Iris pigment epithelial cell (primary cell): ENCODE measurements at places on chromosomes 7 and 10.
A peak's percentile ranks its signal among the peaks of the same experiment; 100 is the strongest.

DNA sequence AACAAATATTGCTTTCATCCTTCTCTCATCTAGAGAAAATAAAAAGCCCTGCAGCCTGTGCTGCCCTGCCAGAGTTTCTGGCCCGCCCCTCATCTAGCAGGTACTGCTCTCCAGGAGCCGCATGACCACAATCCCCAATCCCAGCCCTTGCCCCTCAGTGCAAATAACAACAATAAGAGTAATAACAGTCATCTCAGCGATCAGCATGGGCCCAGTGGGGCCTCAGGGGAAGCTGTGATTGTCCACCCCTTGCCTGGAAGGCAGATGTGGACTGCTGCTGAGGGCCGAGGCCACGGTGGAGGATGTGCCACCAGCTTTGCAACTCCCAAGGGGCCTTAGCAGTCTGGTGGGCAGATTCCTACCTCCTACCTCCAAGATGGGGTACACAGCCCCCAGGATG is 106.1 kb downstream of the CDH23 start:
- no peak for DNase-seq

DNA sequence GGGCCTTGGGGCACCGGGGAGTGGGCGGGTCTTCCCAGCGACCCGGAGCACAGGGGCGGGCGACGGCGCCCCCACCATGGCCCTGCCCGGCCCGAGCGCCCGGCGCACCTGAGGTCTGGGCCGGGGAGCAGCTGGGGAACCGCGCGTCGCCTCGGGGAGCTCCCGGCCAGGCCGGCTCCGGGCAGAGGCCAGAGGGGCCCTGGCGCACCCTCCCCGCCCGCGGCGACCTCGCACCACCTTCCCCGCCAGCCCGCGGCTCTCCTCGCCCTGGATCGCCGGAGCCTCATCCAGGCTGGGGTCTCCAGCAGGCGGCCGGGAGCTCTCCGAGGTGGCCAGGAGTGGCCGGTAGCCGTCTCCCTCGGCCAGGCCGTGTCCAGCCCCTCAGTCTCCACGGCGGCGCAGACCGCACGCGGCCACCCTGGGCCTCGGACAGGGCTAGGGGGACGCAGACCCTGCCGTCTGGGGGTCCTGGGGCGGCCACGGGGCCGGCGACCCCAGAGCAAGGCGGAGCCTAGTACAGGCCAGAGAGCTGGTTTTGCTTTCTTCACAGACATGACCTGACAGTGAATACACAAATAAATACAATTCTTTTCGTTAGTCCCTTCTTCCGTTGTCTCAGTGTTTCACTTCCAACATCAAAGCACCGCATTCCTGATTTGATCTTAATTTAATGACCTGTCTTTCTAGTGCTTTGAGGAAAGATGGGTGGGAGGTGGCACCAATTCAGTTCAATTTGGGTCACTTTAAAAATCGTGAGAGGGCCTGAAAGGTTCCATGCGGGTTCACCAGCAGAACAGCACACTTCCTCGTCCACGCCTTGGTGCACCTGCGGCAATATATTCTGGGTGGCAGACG is 356.9 kb downstream of the DNAJB6 start:
- no peak for DNase-seq

- no peak for DNase-seq
Measured at GRCh38 chr10:129843131-129843541, 120.9 kb downstream of the EBF3 start.

DNA sequence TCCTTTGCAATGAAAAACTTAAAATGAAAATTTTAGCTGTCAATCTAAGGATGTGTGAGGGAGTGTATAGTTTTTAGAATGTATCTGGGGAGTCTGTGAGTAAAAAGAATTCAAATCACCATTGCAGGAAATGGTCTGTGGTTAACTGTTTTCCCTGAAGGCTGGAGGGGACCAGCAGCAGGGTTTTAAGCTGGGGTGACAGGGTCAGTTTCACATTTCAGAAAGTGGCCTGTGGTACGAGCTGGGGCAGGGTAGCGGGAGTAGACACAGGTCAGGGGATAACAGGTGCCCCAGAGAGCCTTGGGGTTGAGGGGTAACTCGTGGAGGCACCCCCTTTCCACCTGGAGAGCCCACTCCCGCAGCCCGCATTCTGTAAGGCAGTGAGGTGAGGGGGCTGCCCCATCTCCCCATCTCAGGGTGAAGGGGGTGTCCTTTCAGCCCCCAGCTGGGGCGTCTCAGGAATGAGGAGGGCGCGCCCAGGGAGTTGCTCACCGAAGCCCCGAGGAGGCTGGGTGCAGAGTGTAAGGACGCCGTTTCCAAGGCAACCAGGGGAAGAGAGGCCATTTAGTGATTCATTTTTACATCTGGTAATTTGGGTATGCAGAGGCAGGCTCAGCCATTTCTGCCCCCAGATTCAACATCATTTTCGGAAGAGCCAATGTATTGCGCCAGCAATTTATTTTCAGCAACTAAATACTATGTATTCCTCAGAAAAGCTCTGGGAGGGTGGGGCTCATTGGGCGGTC is 168.9 kb downstream of the SLIT1 start:
- no peak for DNase-seq

- peak; percentile 8 for DNase-seq
Measured at GRCh38 chr7:135853499-135853898, 104.9 kb upstream of the FAM180A start.

DNA sequence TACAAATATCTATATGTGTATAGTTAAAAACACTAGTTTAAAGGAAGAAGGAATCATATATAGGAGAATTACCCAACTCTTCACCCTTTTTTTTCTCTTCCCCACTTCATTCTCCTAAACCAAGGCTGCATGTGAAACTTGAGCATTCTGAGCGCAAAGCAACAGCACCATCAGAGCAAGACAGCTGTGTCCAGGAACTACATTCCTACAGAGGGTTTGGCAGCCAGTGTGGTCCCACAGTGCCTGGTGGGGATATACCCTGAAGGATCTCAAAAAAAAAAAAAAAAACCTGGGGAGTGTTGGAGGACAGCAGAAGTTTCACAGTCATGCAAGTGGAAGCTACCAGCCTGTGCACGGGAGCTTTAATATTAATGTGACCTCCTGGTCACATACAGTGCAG is 310.4 kb downstream of the CTNNA3 start:
- no peak for DNase-seq

DNA sequence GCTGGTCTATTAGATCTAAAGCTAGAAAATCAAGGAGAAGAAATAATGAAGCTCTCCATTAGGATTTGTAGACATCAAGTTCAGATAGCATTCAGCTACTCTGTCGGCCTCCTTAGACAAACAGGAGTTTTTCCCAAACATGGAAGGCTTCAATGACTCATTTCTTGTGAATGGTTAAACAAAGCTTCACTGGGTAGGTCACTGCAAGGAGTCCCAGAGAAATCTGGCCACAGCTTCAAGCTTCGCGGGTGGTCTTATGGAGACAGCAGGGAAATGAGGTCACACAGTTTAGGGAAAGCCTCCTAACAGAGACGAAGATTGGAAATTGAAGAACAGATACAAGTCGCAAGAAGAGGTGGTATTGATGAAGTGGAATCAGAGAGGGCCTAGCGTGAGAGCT is 22.6 kb upstream of the LRRC72 start:
- peak; percentile 34 for DNase-seq

GRCh38 chr7:31302356-31302755 is 38.2 kb downstream of the NEUROD6 start:
- DNase-seq, result no peak

- DNase-seq, result no peak
Measured at GRCh38 chr10:519055-519715, 170.3 kb downstream of the DIP2C start.

- no peak for DNase-seq
Measured at GRCh38 chr7:106067678-106068077, 44.4 kb downstream of the SYPL1 start.

DNA sequence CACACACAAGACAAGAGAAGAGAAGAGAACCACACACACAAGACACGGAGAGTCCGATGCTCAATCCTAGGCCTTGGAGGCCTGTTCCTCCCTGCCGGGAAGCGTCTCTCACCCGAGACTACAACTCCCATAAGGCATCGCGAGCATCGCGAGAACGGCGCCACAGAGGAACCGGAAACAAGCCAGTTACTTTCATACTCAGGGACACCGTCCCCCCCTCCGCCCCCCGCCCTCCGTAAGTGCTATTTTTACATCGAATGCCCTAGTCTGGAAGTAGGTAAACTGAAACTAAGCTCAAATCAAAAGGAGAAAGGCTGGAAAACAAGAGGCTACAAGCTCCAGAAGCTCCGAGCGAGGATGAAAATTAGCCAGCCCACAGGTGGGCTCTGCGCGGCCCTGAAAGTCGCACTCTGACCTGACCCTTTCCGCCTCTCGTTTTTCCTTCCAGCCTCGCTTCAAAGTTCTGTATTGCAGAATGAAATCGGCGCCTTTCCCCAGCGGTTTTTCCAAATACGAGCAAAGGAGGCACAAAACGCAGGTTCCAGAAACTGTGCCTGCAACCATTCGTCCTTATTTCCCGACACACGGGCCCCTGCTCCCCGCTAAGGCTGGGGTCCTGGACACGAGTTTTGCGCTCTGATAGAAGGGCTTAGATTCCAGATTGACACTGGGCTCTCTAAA is 11.5 kb upstream of the DNAJC12 start:
- DNase-seq, result peak; percentile 95

- peak; percentile 74 for DNase-seq
Measured at GRCh38 chr7:12256090-12256489, 45.0 kb downstream of the TMEM106B start.

- DNase-seq, result no peak
Measured at GRCh38 chr10:110708776-110709443, 64.8 kb downstream of the RBM20 start.

DNA sequence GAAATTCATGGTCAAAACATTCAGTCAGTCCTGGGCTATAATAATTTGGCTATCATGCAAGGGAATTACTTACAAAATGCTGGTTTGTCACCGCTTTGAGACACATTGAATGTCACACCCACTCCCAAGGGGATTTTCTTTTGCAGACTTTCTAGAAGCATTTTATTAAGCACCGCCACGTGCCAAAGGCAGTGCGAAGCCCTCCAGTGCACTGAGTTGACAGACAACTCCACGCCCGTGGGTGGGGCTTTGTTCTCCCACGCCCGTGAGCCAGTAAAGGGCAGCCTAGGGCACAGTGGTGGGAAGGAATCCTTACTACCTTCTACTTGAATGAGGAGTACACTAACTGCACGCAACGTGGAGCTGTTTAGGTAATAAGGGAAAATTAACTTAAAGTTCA is 515.8 kb downstream of the KCNMA1 start:
- no peak for DNase-seq

DNA sequence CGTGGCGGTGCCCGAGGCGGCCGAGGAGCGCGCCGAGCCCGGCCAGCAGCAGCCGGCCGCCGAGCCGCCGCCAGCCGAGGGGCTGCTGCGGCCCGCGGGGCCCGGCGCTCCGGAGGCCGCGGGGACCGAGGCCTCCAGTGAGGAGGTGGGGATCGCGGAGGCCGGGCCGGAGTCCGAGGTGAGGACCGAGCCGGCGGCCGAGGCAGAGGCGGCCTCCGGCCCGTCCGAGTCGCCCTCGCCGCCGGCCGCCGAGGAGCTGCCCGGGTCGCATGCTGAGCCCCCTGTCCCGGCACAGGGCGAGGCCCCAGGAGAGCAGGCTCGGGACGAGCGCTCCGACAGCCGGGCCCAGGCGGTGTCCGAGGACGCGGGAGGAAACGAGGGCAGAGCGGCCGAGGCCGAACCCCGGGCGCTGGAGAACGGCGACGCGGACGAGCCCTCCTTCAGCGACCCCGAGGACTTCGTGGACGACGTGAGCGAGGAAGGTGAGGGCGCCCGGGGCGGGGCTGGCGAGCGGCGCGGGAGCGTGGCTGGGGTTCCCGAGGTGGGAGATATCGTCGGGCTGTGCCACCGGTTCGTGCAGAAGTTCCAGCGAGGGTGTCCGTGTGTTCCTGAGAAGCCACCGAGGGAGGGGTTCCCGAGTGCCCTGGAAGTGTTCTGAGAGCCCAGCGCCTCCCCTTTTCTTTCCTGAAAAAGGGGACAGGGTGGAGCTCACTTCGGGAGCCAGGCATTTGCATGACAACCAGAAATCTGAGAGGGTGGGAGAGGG is 495 bp downstream of the EIF3B start:
- DNase-seq, result no peak

GRCh38 chr10:102985811-102986210 is 67.7 kb downstream of the CNNM2 start:
- DNase-seq, result no peak

GRCh38 chr7:69738396-69738951 is 140.2 kb downstream of the AUTS2 start:
- DNase-seq, result no peak

- peak; percentile 39 for DNase-seq
Measured at GRCh38 chr10:106513352-106513771, 651.1 kb downstream of the SORCS1 start.

DNA sequence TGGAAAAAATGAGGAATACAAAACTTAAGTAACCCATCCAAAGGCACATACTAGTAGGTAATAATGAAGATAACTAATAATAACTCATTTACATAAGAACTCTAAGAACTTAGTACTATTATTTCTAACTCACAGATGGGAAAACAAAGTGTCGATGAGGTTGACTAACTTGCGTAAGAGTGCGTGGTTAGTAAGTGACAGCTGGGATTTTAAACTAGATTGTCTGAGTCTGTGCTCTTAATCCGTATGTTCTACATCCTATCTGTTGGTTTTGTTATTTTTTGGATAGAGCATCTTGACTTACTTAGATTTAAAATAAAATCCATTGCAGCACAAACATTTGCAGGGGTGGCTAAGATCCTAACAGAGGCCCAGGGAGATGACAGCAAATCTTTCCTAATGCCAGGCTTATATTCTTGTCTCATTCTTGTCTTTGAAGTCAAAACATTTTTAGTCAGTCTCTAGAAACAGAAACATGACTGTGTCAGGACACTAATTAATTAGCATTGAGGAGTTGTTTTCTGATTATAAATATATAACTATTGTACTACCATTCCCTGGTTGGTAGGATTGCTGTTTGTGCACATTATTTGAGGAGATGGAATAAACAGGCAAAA is 11.7 kb downstream of the RPA3 start:
- DNase-seq, result peak; percentile 25

GRCh38 chr10:22365233-22365632 is 19.9 kb downstream of the SPAG6 start:
- no peak for DNase-seq

GRCh38 chr10:73537709-73538108 is 41.9 kb upstream of the PPP3CB start:
- no peak for DNase-seq

- peak; percentile 66 for DNase-seq
Measured at GRCh38 chr10:78664929-78665553, 403.7 kb upstream of the ZMIZ1 start.

DNA sequence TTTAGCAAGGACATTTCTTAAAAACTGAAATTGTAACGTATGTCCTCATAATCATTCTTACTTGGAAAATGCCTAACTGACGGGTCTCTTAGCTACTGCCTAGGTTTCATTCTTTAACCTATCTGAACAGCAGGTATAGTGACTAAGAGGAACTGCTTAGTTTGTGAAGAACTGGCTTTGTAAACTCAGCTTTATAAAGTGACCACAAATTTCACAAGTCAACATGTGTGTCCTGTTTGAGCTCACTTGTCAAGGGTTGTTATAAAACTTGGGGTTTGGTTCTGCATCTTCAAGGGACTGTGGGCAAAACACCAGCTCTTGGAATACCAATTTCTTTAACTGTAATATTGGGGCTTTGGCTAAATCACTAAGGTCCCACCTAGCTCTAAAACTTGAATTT is 32.2 kb downstream of the MRPS33 start:
- DNase-seq, result no peak

GRCh38 chr7:69002416-69002815 is 595.9 kb upstream of the AUTS2 start:
- DNase-seq, result peak; percentile 38
